ENCODE measurements at places on chromosomes 11 and 22. TPM values are rescaled to one million over a fixed set of nuclear protein-coding genes. Genes with fewer than 3 reads are reported as not detected.

DNA sequence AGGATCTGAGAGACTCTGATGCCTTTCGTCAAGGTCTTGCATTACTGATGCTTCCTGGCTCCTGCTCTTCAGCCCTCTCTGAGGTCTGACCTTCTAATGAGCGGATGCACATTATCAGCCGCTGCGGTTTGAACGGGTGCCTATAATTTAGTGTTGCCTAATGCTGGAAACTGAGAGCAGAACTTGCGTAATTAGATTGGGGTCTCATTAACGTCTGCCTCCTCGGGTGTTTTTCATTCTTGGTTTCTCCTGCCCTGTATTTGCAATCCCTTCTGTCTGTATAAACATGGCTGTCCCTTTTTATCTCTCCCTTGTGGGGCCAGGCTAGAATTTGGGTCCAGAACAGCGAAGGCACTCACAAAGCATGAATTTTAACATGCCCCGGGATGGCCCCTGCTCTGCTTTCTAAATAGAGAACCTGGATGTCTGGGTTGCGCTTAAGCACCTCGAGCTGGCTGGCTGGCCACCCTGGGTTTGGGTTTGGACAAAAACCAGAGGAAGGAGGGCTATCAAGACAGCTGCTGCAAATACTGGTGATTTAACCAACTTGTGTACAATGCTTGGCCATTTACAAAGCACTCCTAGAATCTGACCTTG lies 118.6 kb downstream of the TIMP3 start:
- no peaks in the 10 kb centered on the region for H3K27me3 ChIP-seq
- DNase-seq = no peak
- no peaks in the 10 kb centered on the region for H3K36me3 ChIP-seq
- no peak overlapping the region for H3K4me3 ChIP-seq

Gene ZNF74
- 15.3 TPM for total RNA-seq

DNA sequence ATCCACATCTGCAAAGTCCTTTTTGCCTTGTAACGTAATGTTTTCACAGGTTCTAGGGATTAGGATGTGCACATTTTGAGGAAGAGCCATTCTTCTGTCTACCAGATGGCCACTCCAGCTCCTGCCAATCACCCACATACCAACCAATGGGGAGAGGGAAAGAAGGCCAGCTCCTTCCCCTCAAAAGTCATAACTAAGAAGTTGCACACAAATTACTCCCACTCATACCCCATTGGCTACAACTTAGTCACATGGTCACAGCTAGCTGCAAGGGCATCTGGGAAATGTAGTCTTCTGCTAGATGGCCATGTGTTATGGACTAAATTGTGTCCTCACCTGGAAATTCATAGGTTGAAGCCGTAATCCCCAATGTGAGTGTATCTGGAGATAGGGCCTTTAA lies 15.4 kb upstream of the MYOD1 start:
- DNase-seq = no peak
- H3K36me3 ChIP-seq = no peaks in the 10 kb centered on the region
- H3K4me1 ChIP-seq = no peaks in the 10 kb centered on the region
- H3K4me3 ChIP-seq = no peak overlapping the region
- H3K27ac ChIP-seq = no peak overlapping the region
- H3K27me3 ChIP-seq = no peaks in the 10 kb centered on the region

Gene CEP126
- 1.6 TPM for total RNA-seq

DNA sequence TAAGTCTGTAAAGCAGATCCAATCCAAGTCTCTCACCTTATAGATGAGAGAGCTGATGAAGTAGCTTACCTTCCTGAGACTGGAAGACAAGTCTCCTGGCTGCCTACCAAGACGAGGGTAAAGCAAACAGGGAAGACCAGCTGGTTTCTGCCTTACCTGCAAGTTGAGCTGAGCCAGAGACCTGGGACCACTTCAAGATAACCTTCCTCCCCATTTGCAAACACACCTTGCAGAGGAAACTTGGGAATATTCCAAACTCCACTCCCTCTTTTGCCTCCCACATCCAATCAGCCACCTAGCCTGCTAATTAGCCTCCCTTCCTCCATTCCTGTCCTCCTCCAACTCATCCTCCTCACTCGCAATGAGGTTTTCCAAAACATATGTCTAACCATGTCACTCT lies 23.4 kb upstream of the ROBO3 start:
- no peak overlapping the region for H3K4me3 ChIP-seq
- no peaks in the 10 kb centered on the region for H3K36me3 ChIP-seq
- no peaks in the 10 kb centered on the region for H3K4me1 ChIP-seq
- H3K27ac ChIP-seq = no peak overlapping the region
- peaks cover 86% of the 10 kb centered on the region for H3K27me3 ChIP-seq

- no peak overlapping the region for H3K4me3 ChIP-seq
- H3K27ac ChIP-seq = no peak overlapping the region
These were observed 77.2 kb upstream of the FTH1 start for GRCh38 chr11:62044639-62045121.
